ENCODE measurements at places on chromosomes 16 and 17. TPM values are rescaled to one million over a fixed set of nuclear protein-coding genes. Genes with fewer than 3 reads are reported as not detected.

The RNF222 gene
- total RNA-seq: 0.09 TPM

The ACSF2 gene
- total RNA-seq: 13.6 TPM

The TEKT5 gene
- 0.19 TPM for total RNA-seq

The NPIPB9 gene
- 7.0 TPM for total RNA-seq

The BRIP1 gene
- 21.7 TPM for total RNA-seq

The ITGB4 gene
- total RNA-seq: 0.54 TPM

The EVI2B gene
- total RNA-seq: 20.7 TPM

The ALDOC gene
- 55.0 TPM for total RNA-seq

The HID1 gene
- total RNA-seq: 2.8 TPM

The ACSM3 gene
- total RNA-seq: 15.1 TPM

The WNK4 gene
- 1.5 TPM for total RNA-seq

The HBM gene
- total RNA-seq: not detected

The AATK gene
- 1.2 TPM for total RNA-seq

The NLRP1 gene
- total RNA-seq: 129 TPM

The CRYBA1 gene
- total RNA-seq: not detected

The KRTAP2-4 gene
- total RNA-seq: not detected

The CX3CL1 gene
- total RNA-seq: not detected

The SCIMP gene
- not detected for total RNA-seq

The TBC1D3G gene
- total RNA-seq: not detected

The PARD6A gene
- total RNA-seq: 10.7 TPM

The GCGR gene
- total RNA-seq: 0.26 TPM

The LDAF1 gene
- 15.8 TPM for total RNA-seq

The RGS9 gene
- 5.1 TPM for total RNA-seq

The MTHFSD gene
- total RNA-seq: 17.1 TPM

The ENPP7 gene
- total RNA-seq: 0.50 TPM

The CLEC3A gene
- not detected for total RNA-seq

The TNFRSF13B gene
- not detected for total RNA-seq

The OR4D1 gene
- total RNA-seq: 0.13 TPM

The CCL8 gene
- total RNA-seq: not detected

The KIF19 gene
- 0.53 TPM for total RNA-seq

The OTOP2 gene
- not detected for total RNA-seq

The STXBP4 gene
- total RNA-seq: 12.8 TPM

The ANKFY1 gene
- 48.3 TPM for total RNA-seq

The HCRT gene
- total RNA-seq: not detected

The TMEM88 gene
- 1.6 TPM for total RNA-seq

The TPSB2 gene
- total RNA-seq: not detected

The SOX9 gene
- total RNA-seq: not detected

The MT3 gene
- total RNA-seq: 73.8 TPM

The MRPS23 gene
- 27.5 TPM for total RNA-seq

The SNAI3 gene
- total RNA-seq: 5.9 TPM

The RHOT1 gene
- total RNA-seq: 19.5 TPM

The CCL18 gene
- total RNA-seq: not detected

The AXIN2 gene
- 1.5 TPM for total RNA-seq

The NFATC2IP gene
- 81.3 TPM for total RNA-seq

The ZG16 gene
- not detected for total RNA-seq

The ELMO3 gene
- 7.1 TPM for total RNA-seq

The ABCC6 gene
- total RNA-seq: not detected

The NACA2 gene
- not detected for total RNA-seq

The TVP23C gene
- 18.4 TPM for total RNA-seq

The ABCA10 gene
- total RNA-seq: 1.1 TPM

Measured in activated T-helper 17 cell treated with anti-CD3 and anti-CD28 coated beads, Interleukin-2, amount 50 U/mL, for 72 hours (primary cell).